Colonic mucosa (tissue), 4 donors: ENCODE measurements at places on chromosomes 5 and 9. TPM values are rescaled to one million over a fixed set of nuclear protein-coding genes. Genes with fewer than 3 reads are reported as not detected.

The TXNDC8 gene
- not detected for total RNA-seq

The EPB41L4A gene
- 18.0 TPM for total RNA-seq

The GLRA1 gene
- total RNA-seq: not detected

The PCDHA9 gene
- 0.19 TPM for total RNA-seq

The PCDHA7 gene
- total RNA-seq: 0.10 TPM

The SLC46A2 gene
- total RNA-seq: not detected

The NPR3 gene
- 3.0 TPM for total RNA-seq

The PPP1R2B gene
- total RNA-seq: not detected

The FOXD4 gene
- total RNA-seq: not detected

The KIF12 gene
- 27.2 TPM for total RNA-seq

The STARD4 gene
- 90.0 TPM for total RNA-seq

The GFPT2 gene
- total RNA-seq: 0.62 TPM

The CDC20B gene
- not detected for total RNA-seq

The IGIP gene
- total RNA-seq: 7.8 TPM

The SPINK4 gene
- 214 TPM for total RNA-seq

The PROB1 gene
- 0.48 TPM for total RNA-seq

The ENTREP1 gene
- 3.0 TPM for total RNA-seq

The IFNA6 gene
- total RNA-seq: not detected

The PCDHA1 gene
- total RNA-seq: not detected

The TIFAB gene
- 0.07 TPM for total RNA-seq

The CCDC192 gene
- not detected for total RNA-seq

The LHX3 gene
- not detected for total RNA-seq

The OTP gene
- not detected for total RNA-seq

The DNAJB5 gene
- 1.6 TPM for total RNA-seq

The VCAN gene
- 9.8 TPM for total RNA-seq

The C5orf46 gene
- total RNA-seq: not detected

The ARHGEF39 gene
- 7.3 TPM for total RNA-seq

The TEX48 gene
- not detected for total RNA-seq

The CNOT6 gene
- 35.5 TPM for total RNA-seq

The PCDHB12 gene
- 0.40 TPM for total RNA-seq

The TAL2 gene
- not detected for total RNA-seq

The PCDHAC1 gene
- total RNA-seq: 0.10 TPM

The CCL21 gene
- total RNA-seq: 27.3 TPM

The PCA3 gene
- not detected for total RNA-seq

The MPDZ gene
- 2.3 TPM for total RNA-seq

The TLX3 gene
- not detected for total RNA-seq

The PCSK1 gene
- 4.6 TPM for total RNA-seq

The GGTA1 gene
- 0.94 TPM for total RNA-seq

The ANKRD34B gene
- total RNA-seq: not detected

The C1QTNF2 gene
- 1.0 TPM for total RNA-seq

The RASGEF1C gene
- total RNA-seq: 0.85 TPM

The FBP2 gene
- total RNA-seq: not detected

The GPX3 gene
- 60.5 TPM for total RNA-seq

The PCDHA4 gene
- total RNA-seq: 0.47 TPM

The KIF27 gene
- total RNA-seq: 4.0 TPM

The FAM221B gene
- 0.05 TPM for total RNA-seq

The FAM153A gene
- total RNA-seq: 0.52 TPM

The SPACA9 gene
- total RNA-seq: 2.7 TPM

The CYLC2 gene
- total RNA-seq: not detected

The FOXD1 gene
- 0.24 TPM for total RNA-seq

The CD14 gene
- total RNA-seq: 48.3 TPM

The F12 gene
- 34.0 TPM for total RNA-seq

The ECSCR gene
- 7.4 TPM for total RNA-seq

The BARX1 gene
- not detected for total RNA-seq
